ENCODE measurements at places on chromosomes 7 and 10.

- no peak for DNase-seq
These were observed 181.9 kb downstream of the CALN1 start for GRCh38 chr7:72230281-72230680.

DNA sequence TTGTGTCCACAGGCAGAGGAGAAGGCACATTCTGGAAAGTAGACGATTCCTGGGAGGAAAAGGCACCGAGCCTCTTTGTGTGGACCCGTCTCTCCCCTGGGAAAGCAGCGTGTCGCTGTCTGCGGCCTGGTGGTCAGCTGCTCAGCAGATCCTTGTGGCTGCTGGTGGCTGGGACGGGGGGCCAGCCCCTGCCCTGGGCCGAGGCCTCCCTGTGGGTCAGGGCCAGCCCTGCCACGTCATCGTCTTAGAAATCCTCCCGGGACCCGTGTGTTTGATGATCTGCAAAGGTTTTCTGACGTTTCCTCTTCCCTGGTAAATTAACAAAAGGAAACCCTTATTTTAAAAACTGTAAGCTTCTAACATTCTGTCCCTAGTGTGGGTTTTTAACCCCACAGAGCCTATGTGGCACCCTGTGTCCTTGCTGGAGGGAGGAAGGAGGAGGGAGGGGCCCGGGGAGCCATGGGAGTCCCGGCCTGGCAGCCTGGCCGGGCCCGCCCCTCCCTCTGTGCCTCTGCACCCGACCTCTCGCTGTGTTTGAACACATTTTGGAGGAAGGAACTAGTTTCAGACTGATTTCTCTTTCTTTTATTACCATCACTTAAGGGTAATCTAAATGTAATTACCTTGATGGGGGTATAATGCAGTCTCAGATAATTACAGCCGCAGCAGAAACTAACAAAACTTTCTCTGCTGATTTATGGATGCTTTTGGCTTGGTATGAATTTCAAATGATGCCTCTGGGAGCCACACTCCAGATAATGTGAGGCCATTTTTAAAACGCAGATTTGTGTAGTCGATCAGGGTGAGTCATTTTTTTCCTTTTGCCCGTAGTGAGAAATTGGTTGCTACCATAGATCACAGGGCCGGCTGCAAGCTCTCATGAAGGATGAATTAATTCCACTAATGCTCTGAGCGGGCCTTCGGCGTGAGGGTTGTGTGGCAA, 85.5 kb downstream of the NKX6-2 start:
- DNase-seq: no peak

- DNase-seq: no peak
These were observed 102.4 kb downstream of the USP6NL start for GRCh38 chr10:11509036-11509435.

DNA sequence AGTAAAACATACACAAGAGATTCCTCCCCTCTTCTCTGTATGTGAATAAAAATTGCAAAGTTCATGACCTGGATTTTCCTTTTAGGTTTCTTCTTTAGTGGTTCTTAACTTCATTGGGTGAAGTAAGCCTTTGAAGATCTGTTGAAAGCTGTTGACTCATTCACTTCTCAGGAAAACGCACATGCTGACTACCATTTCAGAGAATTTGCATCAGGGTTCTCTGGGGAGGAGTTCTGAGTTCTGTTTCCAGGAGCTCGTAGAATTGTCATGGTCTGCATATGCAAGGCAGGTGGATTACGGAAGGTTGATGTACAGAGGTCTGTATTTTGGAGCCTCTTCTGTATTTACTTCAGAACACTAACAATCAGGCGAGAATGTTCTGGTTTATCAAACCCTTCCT, 962 bp upstream of the SLC26A4 start:
- no peak for DNase-seq

GRCh38 chr7:105057472-105057871, 43.5 kb downstream of the KMT2E start:
- no peak for DNase-seq

DNA sequence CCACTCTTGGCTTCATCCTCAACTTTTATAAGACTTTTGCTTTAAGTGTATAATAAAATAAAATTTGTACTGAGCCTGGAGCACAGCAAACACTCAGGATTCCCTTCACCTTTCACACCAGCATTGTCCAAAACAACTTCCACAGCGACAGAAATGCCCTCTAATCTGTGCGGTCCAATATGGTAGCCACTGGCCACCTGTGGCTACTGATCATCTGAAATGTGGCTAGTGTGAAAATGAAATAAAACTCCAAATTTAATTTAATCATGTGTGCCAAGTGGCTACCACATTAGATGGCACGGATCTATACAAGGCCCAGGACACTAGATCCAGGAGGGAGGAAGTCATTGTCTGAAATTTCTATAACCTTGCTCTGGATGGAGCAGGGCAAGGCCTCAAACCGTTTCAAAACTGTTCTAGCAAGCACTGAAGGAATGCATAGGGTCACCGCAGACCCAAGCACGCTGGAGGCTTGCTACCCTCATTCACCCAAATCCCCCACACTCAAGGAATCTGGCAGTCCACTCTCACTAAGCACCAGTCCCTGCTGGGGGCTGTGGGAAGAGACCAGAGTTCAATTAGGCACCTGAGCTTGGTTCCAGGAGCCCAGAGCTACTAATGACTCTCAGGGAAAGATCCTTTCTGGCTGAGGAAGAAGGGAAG, 6.3 kb upstream of the MYO1G start:
- no peak for DNase-seq

- no peak for DNase-seq
These were observed 149.2 kb upstream of the ZNF716 start for GRCh38 chr7:57300747-57301146.

GRCh38 chr10:28139138-28139537, 140.3 kb upstream of the ODAD2 start:
- no peak for DNase-seq

- DNase-seq: no peak
These were observed 10.5 kb downstream of the ADRA2A start for GRCh38 chr10:111087331-111087756.

DNA sequence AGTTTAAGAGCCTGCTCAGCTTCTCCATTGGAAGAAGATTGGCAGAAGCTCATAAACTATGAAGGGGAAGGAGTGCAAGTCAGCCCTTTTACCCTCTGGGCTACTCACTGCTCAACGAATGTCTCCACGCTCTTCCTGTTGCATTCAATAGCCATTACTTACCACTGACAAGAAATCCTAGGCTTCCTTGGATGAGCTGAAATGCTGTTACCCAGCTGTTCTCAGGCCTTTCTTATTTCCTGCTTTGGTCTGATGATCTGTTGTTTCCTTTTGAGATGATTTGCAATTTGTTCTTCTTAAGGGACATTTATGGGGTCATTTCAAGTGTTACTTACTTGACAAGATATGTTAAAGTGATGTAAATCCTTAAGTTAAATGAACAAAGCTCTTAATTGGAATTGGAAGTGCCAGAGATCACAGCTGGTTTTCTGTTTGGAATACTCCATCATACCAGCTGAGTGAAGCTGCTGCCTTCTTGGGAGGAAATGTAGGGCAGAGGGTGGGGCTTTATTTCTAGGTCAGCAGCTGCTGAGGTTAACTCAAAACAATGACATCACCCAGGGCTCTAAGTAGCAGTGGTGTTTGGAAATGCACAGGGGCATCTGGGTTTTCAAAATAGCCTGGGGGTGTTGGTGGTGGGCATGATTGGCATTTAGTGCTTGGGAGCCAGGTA, 170.0 kb downstream of the PRKCQ start:
- DNase-seq: no peak

- no peak for DNase-seq
These were observed 520.0 kb downstream of the CNTNAP2 start for GRCh38 chr7:146636581-146636980.

- DNase-seq: no peak
These were observed 116.7 kb downstream of the TNS3 start for GRCh38 chr7:47465191-47465590.

DNA sequence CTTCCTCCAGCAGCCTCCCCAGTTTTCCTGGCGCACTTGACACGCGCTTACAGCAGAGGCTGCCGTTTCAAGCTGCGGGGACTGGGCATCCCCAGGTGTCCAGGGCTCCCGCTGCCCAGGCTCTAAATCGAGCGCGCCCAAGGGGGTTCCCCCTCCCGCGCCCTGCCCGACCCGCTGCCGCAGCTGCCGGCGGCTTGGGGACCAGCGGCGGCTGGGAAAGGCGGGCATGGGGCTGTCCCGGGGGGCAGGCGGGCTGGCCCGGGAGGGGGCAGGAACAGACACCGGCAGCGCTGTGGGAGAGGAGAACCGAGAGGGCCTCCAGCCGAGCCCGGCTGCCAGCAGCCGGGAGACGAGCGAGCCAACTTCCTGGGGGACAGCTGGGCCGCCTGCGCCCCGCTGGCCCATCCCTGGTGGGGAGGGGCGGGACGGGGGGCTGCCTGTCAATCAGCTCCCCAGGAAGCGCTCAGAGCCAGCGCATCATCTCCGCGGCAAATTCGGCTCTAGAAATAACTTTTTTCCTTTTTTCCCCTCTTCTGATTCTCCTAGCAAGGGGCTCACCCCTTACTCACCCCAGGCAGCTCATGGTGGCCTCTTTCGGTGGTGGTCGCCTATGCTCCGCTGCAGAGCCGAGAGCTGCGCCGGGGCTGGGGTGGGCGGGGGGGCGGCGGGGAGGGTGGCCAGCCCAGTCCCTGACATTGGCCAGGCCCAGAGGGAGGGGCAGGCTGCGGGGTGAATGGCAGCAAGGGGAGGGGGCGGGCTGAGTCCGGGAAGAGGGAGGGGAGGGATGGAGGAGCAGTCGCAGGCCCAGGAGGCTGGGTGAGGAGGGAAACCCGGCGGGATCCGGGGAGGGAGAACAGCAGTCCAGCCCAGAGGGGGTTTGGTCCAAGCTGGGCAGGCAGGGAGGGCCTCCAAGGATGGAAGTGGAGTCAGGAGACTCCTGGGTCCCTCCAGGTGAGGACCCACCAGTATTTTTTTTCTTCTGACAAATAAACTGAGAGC, 14.7 kb downstream of the GRID2IP start:
- no peak for DNase-seq

DNA sequence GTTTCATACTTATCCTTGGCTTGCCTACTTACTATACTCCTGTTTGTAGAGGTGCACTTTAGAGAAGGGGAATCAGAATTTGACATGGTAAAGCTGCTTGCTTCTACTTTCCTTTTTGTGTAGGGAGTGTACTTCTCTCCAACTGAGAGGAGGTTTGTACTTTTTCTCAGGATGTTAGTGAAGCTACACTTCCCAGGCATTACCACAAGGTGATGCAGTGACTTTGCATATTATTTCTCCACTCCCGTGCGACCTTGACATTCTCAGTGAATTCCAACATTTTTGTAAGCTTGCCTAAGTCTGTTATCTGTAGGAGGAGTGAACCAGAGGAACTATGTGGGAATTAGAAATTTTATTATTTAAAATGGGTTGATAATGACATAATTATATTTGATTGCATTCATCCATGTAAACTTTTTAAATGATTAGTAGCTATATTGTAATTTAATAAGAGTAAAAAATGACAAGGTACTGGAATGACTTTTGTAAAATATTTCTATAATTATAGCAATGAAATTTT, 5.2 kb downstream of the TAX1BP1 start:
- DNase-seq: no peak

- no peak for DNase-seq
These were observed 30.6 kb downstream of the NET1 start for GRCh38 chr10:5442990-5443370.

- no peak for DNase-seq
These were observed 252.6 kb upstream of the IGFBP3 start for GRCh38 chr7:46173476-46174195.

All from NCI-H187 treated with DMSO at 0.1 percent for 48 hours (cell line).